ENCODE measurements at places on chromosomes 16 and 17.

DNA sequence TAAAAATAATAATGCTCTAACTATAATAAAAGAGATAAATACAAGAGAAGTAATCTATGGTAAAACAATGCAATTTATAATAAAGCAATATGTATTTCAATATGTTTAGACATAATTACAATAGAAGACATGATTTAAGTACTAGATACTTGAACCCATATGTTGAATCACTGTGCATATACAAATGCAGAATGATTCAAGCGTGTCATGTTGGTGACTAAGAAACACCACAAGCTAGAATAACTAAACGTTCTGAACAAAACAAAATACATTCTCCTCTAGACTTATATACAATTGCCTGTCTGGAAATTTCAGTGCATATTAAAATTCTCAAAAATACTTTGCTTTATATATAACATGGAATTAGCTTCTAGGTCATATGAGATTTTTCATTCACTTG, 11.2 kb downstream of the TADA2A start:
- DNase-seq, result peak; percentile 14

DNA sequence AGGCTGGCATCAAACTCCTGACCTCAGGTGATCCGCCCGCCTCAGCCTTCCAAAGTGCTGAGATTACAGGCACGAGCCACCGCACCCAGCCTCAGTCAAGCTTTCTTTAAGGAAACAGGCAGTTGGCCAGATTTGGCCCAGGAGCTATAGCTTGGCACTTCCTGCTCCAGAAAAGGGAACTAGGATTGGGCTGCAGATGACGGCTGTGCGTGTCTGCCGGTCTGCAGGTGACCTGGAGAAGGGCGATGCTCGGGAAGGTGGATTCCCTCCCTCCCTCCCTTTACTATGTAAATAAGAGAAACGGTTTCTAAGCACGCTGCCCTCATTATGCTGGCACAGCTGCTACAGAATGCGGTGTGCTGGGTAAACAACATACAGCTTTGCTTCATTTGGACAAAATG, 215.9 kb downstream of the RPTOR start:
- no peak for DNase-seq

DNA sequence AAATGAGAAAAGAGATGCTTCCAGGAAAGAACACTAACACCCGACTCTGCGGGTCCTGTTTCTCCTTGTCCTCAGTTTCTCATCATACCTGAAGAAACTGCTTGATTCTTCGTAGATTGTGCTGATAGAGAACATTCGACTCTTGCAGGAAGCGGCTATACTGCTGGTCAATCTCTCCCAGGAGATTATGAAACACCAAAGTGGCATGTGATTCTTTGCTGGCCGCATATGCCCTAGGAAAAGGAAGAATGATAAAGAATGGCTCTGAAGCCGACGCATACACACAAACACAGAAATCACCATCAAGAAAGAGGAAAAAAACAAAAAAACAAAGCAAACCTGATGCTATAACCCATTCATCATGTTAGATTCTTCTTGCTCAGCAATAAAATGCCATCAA, 41.8 kb downstream of the STAT3 start:
- DNase-seq, result no peak

DNA sequence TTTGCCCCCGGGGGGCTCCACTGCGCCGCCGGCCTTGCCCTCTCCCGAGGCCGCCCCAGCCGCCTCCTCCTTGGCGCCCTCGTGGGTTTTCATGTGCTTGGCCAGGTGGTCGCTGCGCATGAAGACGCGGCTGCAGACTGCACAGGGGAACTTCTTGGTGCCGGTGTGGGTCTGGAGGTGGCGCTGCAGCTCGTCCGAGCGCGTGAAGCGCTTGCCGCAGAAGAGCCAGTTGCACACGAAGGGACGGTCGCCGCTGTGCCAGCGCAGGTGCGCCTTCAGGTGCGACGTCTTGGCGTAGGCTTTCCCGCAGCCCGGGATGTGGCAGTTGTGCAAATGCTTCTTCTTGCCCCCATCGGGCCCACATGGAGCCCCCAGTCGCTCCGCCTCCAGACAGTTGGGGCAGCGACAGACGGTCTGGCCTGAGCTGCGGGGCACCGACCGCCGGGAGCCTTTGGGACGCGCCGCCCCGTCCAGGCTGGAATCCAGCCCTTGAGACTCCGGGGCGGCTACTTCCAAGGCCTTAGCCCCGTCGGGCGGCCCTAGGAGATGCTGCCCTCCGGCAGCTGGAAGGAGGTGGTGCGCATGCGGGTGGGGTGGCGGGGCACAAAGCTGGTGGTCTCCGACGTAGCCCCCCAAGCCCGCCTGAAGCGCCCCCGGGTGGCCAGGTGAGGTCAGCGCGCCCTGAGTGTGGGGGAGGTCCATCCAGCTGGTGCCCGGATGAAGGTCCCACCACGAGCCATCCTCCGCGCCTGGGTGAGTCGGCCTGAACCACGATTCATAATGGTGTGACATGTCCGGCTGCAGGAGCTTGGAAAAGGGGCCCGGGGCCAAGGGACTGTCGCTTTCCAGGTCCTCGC, 3.4 kb downstream of the SP6 start:
- DNase-seq, result no peak

GRCh38 chr16:67470359-67470758, 10.6 kb downstream of the ATP6V0D1 start:
- no peak for DNase-seq

DNA sequence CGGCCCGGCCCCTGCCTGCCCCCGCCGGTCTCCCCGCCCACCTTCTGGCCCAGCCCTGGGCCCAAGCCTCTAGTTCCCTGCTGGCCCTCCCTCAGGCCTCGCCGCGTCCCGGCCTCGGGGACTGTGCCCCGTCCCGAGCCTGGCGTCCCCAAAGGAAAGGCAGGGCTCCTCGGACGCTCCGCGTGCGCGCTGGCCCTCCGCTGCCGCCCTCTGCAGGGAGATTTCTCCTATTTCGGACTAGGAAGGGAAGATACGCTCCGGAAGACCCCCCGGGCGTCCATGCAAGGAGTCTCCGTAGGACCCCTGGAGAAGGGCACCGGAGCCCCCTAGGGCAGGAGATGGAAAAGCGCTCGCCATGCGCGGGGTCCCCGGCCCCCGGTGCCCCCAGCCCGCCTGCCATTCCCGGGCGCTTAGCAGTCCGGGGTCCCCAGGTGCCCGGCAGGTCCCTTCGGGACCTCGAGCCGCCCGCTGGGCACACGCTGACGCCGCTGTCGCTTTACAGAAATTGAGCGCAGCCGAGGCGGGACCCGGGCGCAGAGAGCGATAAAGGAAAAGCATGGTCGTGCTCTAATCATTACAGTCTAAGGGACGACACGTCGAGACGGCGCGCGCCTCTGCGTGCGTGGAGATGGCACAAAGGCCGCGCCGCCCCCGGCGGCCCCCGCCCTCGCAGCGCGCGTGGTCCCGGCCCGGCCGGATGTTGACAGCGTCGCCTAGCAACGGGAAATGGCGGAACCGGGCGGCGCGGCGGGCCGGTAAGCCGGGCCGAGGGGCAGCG, at the start of gene CCDC40:
Gene CCDC40 (plus strand): TSS at position 706 of the 778 bp plus-strand sequence. CDS start 21 bp downstream, at position 727.
- DNase-seq, result peak; percentile 80

DNA sequence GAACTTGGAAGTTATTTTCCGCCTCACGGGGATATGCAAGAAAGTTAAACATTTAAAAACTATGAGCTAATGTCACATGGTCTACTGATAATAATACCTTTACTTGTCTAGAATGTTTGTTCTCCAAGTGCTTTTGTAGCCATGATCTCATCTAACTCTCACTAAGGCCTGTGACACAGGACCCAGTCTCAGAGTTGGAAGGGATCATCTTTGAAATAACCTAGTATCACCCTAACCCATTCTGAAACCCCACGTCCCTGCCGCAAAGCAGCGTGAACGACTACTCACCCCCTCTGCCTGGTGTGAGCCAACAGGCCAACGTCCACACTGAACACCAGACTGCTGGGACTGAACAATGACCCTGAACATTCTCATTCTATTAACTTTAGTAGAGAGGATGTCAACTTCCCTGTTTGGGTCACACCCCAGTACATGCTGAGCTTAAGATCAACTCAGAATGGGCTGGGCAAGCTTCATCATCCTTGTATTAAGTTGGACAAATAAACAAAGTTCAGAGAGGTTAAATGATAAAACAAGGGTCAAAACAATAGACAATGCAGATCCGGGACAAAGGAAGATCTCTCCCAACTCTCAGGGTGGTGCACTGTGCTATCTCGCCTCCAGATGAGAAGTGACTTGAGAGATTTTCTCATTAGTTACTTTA, 54.8 kb upstream of the BCAR1 start:
- DNase-seq, result no peak

- no peak for DNase-seq
Measured at GRCh38 chr17:60594734-60595133, 5.3 kb upstream of the PPM1D start.

DNA sequence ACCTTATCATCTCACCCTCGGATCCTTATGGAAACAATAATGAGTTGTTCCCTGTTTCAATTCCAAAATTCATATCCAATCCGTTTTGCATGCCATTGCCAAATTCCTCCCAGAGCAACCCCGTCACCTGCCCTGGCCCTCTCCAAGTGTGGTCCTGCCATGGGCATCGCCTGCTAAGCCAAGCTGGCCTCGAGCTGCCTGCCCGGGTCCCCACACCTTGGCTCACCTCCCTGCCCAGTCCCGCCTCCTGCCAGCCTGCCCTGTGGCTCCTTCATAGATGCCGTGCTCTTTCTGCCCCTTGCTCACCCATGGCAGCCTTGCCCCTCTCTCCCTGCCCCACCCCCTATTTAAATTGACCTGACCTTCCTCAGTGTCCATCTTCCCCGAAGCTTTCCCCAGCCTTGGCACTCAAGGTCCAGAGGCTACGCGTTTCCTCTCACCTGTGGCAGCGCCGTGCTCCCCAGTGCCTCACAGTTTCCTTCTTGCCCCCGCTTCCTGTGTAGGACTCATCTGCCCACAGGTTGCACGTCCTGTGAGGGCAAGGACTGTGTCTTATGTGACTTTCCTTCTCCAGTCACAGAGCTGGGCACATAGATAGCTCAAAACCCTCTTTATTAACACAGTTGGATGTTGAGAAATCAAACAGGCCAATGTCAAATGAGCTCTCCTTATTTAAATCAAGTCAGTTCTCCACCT, 12.7 kb downstream of the MAPT start:
- no peak for DNase-seq

- no peak for DNase-seq
Measured at GRCh38 chr17:32208436-32208835, 57.2 kb upstream of the RHBDL3 start.

DNA sequence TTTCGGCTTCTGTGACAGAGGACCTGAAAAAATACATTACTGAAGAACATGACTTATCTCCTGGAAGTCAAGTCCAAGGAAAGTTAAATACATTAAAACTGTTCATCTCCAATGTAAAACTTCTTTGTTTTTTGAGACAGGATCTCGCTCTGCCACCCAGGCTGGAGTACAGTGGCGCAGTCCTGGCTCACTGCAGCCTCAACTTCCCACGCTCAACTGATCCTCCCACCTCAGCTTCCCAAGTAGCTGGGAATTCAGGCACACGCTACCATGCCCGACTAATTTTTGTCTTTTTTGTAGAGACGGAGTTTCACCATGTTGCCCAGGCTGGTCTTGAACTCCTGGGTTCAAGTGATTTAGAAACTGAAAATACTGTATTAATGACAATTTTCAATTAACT, 9.7 kb upstream of the TERB1 start:
- DNase-seq, result no peak

DNA sequence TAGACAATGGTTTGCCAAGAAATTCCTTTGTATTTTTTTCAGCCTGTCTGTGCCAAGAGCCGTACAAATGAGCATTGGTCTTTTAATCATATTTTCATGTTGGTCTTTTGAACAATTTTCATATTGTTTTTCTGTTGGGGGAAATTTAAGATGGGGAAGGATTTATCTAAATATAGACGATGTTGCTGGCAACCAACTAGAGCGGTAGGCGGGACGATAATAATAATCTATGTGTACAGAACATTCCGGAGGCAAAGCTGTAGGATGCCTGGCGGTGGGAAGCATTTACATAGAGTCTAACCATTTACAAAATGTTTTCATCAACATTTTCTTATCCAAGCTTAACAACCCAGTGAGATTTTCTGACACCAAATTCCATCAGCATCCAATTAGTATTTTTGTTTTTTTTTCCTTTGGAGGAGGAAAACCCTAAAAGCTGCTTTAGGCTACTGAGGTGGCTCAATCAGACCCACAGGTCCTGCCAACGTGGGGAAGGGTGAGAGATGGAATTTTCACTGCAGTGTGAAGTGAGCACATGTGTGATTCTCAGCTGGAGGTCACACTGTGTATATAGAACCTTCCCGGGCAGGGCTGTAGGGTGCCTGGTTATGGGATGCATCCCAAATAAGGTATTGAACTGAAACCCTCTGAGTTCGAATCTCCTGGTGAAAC, 11.7 kb upstream of the SEC14L1 start:
- peak; percentile 72 for DNase-seq

DNA sequence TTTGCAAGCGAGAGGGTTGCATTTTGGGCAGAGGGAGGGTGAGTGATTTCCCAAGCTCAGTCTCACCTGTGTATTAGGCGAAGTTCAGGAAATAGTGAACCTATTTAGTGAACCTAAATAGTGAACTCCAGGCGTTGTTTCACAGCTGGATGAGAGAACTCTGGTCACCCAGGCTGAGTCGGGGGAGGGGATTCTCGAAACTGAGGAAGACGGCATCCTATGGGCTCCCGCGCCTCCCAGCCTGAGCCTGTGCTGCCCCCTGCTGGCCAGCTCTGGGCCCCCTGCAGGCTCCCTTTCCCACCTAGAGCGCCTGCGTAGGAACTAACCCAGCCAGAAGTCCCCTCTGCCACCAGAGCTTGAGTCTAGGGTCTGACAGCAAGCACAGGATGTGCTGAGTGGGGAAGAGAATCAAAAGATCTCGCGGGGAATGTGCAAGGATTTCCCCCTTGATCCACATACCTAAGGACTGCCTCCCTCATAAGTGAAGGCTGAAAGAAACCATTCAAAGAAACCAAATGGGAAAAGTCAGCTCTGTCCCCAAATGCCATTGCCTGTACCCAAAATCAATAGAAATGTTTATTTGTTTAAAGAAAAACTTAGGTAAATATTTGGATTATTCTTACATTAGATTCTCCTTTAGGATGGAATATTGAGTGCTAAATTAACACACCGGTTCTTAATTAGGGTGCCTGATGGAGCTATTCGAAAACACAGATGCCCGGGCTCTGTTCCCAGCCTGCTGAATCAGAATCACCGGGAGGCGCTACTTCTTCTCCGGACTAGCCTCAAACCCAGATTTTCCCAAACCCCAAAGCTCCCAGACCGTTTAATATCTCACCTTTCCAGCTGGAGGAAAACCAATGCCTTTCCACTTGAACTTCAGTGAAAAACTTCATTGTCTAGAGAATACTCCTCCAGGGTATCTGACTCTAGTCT, 14.8 kb upstream of the MARVELD3 start:
- peak; percentile 53 for DNase-seq
